ENCODE measurements at places on chromosomes 4 and X.

GRCh38 chrX:155662282-155662681, 49.5 kb upstream of the TMLHE start:
- DNase-seq, result peak; percentile 48

DNA sequence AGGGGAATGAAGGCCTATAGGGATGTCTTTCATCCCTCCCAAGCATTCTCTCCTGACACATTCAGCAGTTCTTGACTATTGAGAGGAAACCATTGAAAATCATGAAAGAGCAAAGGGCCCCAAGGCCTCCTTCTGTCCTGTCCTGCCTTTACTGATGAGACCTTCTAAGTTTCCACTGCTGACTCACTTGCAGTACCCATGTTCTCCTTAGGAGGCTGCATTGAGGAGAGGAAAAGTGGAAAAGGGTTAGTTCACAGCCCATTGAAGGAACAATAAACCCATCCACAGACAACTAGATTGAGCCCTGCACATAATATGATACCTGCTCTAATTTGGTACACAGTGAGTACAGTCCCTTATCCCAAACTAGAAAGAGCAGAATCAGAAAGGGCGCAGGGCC, 115.1 kb upstream of the PNPLA4 start:
- DNase-seq, result peak; percentile 73

DNA sequence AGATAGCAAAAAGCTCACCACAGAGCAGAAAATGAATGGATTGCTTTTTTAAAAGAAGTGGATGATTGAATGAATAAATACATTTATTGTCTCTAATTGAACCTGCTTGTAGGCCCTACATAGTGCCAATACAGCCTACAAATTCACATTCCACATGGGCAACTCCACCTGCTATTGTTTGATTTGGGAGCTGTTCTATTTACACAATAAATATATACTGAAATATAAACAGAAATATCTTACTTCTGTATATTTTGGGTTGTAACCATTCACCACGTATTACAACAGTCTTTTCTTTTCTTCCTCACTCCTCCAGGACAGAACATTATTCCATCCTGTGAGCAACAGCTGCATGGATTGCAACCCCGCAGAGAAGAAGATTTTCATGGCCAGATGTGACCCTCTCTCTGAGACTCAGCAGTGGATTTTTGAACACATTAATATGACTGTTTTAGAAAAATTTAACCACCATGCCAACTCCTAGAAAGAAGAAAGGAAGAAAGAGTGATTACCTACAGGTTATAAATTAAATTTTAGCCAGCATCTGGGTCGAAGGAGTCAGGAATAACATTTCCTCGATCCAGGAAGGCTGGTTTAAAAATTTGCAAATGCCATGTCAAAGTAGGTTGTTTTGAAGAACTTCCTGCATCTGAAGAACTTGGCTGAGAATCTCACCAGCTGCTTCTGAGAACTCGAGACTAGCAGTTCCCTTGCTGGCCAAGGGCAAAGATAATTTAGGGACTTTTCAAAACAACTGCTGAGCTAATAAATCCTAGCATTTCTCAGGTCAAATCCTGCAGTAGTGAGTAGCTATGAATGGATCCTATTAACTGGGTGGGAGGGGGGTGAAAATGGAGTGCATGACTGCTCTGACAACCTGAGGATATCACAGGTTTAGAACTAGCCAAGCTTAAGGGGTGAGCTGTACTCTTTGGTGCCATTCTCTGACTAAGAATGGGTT, 128.7 kb upstream of the GALNT7 start:
- DNase-seq, result peak; percentile 51

- no peak for DNase-seq
These were observed 281.8 kb upstream of the TEX13A start for GRCh38 chrX:105502336-105502735.

GRCh38 chrX:38968344-38969216, 167.3 kb downstream of the MID1IP1 start:
- no peak for DNase-seq

GRCh38 chr4:151236036-151236435, 40.9 kb upstream of the PRSS48 start:
- no peak for DNase-seq

- no peak for DNase-seq
These were observed 1.3 kb downstream of the NKRF start for GRCh38 chrX:119604766-119605463.

GRCh38 chrX:150219374-150220185, 143.5 kb upstream of the MAMLD1 start:
- DNase-seq, result no peak

DNA sequence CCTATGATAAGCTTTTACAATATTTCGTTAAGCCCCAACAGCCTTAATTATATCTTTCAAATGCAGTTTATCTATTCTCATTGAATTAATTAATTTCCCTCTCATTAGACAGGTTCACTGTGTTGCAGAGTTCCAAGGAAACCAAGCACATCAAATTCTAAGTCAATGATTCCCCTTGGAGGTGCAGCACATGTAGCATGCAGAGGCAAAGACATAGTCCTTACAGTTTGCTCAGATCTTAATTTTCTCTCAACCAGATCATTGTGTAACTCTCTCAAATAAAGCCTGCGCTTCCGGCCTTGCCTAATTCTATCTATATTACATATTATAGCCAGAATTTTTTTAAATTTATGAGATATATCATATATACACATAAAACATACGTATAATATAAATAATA, 205.4 kb downstream of the GRIA2 start:
- no peak for DNase-seq

- peak; percentile 86 for DNase-seq
These were observed 96.3 kb upstream of the NOCT start for GRCh38 chr4:138919094-138919936.

DNA sequence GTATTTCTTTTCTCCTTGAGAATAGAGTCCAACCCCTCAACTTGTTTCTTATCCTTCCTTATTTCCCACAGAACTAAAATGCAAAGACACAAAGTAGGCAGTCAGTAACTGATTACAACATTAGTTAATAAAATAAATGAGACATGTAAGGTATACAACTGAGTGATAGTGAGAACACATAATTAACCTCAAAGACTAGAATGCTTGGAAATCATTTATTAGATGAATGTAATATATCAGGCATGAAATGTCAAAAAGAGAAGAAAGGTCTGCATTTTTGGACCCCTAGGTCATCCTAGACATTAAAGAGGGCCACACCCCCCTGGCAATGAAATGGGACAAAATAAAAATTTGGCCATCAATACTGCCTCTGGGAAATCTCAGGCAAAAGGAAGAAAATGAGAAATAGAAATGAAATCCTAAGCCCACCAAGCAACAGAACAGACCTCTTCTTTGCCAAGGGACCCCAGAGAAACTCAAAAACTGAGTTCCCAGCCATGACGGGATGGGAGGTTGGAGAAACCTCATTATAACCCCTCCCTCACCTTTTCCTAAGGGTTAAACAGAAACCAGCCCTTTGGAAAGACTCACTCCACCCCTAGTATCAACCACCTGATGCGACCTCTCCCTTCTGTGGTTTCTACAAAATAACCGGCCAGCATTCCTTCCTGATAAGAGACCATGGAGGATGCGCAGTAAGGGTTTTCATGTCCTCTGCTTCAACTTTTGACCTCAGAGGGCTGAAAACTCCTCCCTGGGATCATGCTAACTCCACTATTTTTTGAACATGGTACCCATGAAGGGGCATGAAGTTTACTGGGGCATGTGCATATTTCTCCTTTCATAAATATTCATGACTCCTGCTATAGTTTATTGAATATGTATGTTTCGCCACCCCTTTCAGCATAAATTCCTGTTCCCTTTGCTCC, 90.0 kb upstream of the EXOC1L start:
- no peak for DNase-seq

Measured in DMS53 (cell line).